ENCODE measurements at places on chromosomes 6 and 20.

DNA sequence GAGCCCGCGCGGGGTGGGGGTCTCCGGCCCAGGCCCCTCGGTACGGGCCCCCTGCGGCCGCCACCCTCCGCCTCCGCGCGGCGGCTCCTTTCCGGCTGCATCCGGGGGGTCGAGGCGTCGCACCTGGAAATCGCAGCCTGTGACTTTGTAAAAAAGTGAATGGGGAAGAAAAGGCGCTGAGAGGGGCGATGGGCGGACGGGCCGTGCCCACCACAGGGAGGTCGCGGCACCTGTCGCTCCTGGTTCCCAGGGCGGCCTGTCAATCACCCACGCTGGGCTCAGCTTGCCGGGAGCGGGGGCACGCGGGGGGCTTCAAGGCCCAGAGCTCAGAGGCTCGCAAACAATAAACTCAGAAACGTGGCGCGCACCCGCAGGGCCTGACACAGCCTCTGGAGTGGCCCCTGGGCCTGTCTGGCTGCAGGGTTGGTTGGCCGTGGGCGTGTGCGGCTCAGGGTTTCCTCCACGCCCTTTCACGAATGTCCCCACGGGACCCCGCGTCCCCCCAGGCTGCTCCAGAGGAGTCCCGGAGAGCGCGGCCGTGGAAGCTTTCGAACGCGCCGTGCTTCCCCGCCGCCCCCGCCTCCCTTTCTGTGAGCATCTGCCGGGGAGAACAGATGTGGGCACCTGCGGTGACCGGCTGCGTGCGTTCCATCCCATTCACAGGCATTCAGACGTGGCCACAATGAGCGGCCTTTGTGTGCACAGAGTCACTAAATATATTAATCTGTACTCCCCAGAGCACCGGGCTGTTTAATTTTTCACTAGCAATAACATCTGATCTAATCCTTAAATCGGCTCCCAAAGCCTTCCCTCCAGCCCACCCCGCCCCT lies 6.1 kb upstream of the DLL1 start:
- no peak for DNase-seq

DNA sequence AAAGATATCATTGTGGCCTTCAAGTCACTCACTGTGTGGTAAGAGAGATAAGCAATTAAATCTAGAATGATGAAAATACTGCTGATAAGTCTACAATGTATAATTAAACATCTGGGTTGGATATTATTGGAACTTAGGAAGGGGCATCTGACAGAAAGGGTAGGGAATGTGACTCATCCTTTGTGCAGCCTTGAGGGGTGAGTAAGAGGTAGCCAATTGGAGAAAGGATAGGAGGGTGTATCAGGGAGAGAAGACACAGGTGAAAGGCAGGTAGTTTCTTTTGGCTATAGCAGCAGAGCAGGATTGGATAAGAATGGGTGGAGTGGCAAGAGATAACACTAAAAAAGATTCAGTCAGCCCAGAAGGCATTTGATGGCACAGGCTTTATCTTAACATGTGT lies 182.0 kb downstream of the COL21A1 start:
- DNase-seq = no peak

- no peak for DNase-seq
These were observed 98.3 kb downstream of the SIM1 start for GRCh38 chr6:100366419-100366818.

GRCh38 chr20:52457826-52458225 lies 266.2 kb upstream of the ZFP64 start:
- no peak for DNase-seq

- DNase-seq = peak; percentile 75
These were observed at the start of gene EEF1A2 for GRCh38 chr20:63498960-63499337. Gene EEF1A2, minus strand, starts transcription at chr20:63499083. Its CDS starts 1,320 bp downstream, at chr20:63497763.

GRCh38 chr6:110617057-110617456 lies 140.6 kb upstream of the SLC22A16 start:
- DNase-seq = no peak

- peak; percentile 48 for DNase-seq
These were observed 198.9 kb downstream of the MTFR2 start for GRCh38 chr6:136051140-136051775.

DNA sequence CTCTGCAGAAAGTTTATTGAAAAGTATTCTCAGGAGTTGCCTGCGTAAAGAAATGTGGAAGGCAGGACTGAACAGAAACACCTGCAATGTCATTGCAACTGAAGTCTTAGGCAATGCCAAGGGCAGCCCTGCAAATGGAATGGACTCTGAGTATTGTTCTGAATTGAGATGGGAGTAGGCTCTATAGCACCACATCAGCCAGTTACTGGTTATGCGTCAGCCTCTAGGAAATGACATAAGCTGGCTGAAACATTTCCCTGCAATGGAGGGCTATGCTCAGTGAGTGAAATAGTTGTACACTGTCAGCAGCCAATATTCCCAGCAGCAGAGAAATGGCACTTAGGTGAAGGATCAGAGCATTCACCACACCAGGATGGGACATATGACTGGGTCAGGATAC lies 13.8 kb upstream of the GJE1 start:
- no peak for DNase-seq

DNA sequence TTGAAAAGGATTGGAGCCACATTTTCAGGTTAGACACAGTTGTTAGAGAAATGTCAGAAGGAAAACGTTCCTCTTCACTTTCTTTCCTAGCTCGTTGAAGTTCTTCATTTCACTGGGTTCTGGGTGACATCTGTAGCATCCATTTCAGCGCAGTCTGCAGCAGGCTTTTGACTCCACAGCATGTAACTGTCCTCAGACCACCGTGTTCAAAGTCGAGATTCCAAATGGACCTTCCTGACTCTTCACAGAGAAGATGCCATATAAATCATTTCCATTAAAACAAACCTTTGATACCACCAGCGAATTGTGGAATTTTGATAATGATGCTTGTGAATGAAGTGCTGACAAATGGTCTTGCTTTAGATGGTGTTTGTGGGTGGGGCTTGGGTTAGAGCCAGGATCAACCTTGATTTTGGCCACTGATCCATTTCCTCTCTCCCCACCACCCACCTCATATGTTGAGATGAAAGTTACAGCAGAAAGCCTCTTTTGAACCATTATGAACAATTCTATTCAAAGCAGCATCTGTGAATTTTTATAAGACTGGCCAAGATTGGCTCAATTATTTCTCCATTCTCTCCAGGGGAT lies 185.3 kb upstream of the PREP start:
- DNase-seq = no peak

- no peak for DNase-seq
These were observed 140.1 kb upstream of the SPACA1 start for GRCh38 chr6:87907521-87907920.

DNA sequence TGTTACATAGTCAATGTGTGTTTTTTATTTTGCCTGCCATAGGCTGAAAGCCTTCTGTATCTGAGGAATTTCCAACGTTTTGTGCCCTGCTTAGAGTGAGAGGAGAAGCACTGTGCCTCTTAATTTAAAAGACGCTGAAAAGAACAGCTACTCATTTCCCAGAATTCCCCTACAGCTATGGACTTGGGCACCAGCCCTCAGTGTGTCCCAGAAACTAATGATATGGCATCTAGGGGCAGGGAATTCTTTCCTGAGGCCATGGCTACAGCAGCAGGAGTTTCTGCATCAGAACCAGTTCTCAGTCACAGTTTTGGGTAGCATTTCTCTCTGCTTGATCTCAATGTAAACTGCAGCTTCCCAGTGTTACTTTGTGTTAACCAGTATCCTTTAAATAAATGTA lies 20.2 kb downstream of the OPN5 start:
- DNase-seq = no peak

- no peak for DNase-seq
These were observed 288.3 kb upstream of the ZNF337 start for GRCh38 chr20:25984933-25985332.

- DNase-seq = no peak
These were observed 52.4 kb upstream of the PLN start for GRCh38 chr6:118495485-118496280.

DNA sequence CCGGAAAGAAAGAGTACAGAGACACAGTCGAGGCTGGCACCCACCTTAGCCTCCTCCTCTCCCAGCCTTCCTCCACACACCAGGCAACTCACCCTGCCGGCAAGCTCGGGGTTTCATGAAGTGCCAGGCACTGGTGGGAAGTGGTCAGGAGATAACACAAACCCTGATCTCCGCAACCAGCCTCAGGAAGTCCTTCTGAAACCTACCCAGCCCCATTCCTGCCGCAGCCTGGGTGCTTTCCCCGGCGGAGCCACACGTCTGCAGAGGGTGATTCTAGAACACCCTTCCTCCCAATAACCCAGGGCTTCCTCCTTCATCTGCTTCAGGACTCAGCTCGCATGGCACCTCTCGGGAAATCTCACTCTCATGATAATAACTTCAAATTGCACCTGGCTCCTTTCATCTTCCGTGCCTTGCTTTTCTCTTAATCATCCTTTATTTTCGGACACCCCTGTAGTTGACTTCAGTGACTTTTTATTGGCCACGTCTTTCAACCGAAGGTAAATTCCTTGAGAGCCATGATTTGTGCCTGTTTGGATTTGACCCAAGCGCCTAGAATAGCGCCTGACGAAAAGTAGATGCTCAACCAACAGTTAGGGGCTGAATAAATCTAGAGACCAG lies 8.7 kb upstream of the HLA-E start:
- no peak for DNase-seq

DNA sequence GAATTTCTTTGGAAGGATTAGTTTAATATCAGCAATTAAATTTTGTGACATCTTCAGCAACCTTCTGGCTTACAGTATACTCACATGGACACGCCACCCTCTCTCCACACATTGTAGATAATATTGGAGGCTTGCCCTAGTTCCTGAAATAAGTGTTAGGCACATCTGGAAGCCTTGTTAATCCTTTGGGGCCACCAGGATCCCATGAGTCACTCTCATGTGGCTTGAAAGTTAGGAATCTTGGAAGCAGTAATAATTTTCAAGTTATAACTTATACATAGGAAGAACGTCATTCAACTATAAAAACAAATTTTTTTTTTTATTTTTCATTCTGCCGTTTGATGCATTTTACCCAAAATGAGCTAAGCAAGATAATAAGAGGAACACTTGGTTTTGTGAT lies 20.5 kb downstream of the LAMA4 start:
- no peak for DNase-seq

DNA sequence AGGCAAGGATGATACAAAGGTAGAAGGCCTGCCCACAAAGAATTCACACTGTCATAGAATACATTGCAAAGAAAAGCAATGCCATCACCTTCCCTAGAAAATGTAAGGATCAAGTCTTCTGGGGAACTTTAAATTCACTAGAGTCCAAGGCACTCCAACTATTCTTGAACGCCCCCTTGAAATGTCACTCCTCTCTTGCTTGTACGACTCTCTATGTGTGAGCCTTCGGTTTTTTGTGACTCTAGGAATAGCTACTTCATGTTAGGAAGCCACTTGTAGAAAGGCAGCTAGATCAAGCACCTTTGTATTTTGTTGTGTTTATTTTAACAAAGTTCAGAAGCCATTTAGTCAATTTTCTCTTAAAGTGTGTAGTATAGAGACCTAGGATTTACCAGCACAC lies 159.2 kb upstream of the ARID1B start:
- DNase-seq = no peak

GRCh38 chr6:136764517-136764993 lies 27.7 kb downstream of the MAP3K5 start:
- DNase-seq = no peak

DNA sequence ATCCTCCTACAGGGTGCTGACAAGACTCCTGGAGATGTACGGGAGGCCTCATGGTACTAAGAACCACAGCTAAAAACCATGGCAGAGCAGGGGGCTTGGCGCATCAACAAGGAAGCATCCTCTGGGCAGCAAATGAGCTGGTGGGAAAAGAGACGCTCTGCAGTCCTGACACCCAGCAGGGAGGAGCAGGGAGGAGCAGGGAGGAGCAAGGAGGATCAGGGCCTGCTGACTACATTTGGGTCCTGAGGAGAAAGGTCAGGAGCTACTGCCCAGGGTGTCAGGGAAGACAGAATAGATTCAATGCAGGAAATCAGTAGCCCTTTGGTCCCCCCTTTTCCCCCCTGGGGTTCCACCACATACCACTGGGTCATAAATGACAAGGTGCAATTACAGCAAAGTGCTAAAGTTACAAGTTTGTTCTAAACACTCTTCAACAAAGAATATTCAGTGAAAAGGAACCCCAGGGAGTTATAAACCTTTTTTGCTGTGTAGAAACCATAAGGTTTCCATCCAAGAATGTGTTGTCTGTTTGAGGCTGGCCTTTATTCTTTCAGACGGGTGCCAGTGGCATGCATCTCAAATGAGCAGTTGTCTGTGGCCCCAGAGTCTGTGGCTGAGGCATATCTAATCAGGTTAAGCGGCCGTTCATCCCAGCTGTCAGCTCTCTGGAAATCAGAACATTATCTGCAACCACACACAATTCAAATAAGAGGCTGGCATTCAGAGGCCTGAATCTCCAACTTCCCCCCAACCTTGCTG lies 325.0 kb downstream of the CDC5L start:
- no peak for DNase-seq

GRCh38 chr6:76876922-76877553 lies 586.3 kb downstream of the HTR1B start:
- no peak for DNase-seq

GRCh38 chr6:105819745-105820144 lies 266.4 kb upstream of the PRDM1 start:
- no peak for DNase-seq

DNA sequence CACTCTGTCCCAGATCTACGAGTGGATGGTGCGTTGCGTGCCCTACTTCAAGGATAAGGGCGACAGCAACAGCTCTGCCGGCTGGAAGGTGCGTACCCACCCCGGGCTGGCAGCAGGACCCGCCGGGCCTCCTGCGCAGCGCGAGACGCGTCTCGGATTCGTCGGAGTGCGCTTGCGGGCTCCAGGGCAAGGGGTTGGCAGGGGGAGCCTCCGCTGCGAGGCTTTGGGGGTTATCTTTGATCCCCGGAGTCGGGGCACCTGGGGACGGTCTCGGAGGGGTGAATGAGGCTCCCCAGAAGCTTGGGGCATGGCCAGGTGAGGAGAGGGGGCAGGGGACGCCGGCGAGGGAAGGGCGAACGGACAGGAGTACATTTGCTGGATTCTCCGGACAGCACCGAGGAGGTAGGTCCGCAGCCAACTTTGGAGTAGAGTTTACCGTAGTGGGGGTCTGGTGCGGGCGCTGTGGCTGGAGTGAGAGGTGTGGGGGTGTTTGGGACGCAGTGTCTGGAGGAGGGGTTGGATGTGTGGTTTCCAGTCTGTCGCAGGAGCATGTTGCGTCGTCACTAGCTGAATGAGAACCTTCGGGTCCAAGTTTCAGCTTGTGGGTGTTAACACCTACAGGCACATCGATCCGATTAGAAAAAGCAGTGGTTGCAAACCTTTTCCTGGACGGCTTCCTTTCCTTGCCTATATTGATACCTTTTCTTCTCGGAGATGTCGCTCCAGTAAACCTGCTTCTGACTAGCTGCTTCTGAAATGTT lies 1.2 kb downstream of the FOXO3 start:
- DNase-seq = no peak

DNA sequence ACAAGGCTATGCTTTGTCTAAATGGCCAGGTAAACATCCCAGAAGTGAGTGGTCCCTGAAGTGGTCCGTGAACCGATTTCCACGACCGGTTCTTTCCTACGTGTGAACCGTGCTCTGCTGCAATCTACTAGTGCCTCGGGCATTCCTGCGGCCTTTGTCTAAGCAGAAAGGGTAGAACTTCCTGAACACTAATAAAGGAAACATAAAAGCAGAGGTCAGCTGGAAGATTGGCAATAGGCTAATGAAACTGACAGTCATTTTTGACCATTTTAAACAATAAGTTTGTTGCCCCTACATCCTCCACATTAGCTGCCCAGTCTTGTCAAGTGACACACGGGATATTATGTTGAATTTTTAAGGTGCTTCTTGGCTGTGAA lies 410.0 kb downstream of the PLCB1 start:
- DNase-seq = no peak
